HEK293T (cell line): ENCODE measurements at places on chromosomes 12 and 14.

GRCh38 chr12:110937104-110937641 is 16.8 kb upstream of the MYL2 start:
- peak; percentile 80 for DNase-seq

- DNase-seq = no peak
These were observed 5.4 kb upstream of the KRT72 start for GRCh38 chr12:52606581-52607218.

DNA sequence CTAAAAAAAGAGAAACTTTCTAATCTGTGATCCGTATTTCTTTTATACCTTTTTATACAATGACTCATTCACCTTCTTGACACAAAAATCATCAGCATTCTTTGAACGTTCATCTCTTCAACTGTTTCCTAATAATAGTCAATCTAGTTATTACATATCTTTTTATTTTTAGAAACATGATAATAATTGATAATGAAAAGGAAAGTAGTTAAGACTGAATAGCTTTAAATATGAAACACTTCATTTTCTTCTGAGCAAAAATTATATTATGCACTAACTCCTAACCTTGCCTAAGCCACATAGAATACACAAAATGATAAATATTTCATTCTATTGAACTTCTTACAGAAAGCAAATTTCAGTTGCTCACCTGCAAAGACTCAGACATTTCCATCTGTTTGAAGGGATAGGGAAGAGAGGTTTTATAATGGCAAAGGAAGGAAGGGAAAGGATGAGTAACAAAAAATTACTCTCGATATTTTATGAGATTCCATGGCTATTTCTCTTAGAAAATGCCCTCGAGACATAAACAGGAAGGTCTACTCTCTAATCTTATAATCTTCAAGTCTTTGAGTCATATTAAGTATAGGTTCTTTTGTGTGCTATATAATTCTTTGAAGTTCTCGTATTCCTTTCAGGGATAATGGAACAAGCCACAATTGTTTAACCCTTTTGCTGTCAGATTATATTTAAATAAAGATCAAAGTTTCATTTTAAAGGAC is 7.5 kb upstream of the KLHL42 start:
- no peak for DNase-seq

DNA sequence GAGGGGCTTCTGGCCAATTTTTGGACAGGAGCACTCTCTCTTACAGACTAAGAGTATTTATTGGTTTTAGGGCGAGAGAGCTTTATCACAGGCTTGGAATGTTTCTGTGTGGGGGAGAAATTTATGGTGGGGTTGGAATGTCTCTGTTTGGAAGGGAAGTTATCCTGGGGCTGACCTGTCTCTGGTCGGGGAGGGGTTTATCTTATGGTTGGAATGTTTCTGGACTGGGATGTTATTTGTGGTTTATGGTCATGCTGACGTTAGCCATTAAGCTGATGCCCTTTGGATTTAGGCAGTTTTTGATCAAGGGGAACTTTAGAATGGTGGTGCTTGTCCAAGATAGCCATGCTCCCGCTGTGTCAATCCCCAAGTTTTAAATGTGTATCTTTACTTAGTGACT is 614.8 kb downstream of the DIO2 start:
- DNase-seq = no peak

DNA sequence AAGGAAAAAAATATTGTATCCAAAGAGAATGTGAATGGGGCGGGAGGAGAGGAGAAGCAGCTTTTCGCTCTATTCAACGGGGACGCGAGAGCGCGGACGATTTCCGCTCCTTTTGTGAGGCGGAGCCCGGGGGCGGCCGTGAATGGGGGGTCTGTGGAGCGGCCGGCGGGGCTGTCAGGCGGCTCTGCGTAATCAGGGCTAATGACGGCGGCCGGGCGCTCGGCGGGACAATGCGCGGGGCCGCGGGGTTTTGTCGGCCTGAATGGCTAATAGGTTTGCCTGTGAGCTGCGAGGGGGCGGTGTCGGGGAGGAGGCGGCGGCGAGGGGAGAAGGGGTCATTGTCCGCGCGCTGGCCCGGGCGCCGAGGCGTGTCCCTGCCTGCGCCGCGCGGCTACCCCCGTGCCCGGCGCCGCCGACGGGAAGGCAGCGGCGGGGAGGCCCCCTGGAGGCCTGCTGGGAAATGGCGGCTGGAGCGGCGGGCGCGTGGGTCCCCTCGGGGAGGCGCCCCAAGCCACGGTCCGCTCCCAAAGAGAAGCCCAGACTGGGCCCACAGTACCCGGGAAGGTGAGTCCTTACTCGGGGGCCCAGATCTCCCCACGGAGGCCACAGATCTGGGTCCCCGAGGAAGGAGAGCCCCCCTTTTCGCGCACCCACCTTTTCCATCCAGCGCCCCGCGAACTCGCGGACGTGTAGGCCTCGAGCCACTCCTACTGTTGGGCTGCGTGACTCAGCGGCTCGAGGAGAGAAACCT is 6.0 kb downstream of the SIX6 start:
- peak; percentile 74 for DNase-seq

GRCh38 chr12:103020839-103021238 is 63.4 kb downstream of the ASCL1 start:
- no peak for DNase-seq

DNA sequence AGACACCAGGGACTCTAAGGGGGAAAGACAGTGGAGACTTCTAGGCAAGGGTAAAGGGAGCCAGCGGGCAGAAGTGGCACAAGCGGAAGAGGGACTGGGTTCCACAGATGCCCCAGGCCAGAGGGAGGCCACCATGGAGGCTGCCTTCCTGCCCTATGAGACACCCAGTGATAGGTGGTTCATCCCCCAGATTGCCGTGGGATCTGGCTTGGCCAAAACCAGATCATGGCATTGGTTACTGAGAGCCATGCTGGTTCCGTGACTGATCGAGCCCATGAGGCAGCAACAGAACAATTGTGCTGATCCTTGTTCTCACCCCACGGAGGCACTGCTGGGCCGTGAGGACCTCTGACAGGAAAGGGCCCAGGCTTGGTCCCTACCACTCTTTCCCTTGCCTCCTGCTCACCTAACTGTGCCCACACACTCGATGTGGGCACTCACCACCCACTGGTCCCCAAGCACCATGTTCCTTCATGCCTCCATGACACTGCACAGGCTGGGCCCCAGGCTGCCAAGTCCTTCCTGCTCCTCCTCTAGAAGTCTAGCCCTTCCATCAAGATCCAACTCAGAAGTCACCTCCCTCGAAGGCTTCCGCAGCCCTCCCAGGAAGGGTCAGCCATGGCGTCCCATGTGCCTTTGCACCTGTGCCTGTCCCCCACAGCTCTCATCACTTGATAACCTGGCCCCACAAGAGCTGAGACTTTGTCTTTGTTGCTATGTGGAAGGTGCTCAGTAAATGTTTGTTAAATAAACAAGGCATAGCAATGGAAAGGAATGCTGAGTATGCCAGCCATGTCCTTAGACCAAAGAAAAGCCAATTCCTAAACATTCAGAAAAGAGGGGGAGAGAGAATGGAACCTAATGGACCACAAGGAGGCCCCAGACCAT is 7.3 kb downstream of the KRT79 start:
- DNase-seq = no peak

DNA sequence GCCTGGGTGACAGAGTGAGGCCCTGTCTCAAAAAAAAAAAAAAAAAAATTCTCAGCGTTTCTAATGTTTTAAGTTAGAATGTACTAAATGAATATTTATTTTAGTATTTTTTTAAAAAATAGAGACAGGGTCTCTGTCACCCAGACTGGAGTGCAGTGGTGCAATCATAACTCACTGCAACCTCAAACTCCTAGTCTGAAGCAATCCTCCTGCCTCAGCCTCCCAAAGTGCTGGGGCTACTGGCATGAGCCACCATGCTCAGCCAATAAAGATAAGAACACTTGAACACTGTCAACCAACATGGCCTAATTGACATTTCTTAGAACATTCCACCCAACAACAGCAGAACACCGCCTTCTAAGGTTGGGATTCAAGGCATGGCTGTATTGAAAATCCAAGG is 5.1 kb upstream of the DYNC1H1 start:
- DNase-seq = no peak

- DNase-seq = no peak
These were observed 322.1 kb upstream of the ATP2B1 start for GRCh38 chr12:90030726-90031125.

GRCh38 chr14:70879448-70879847 is 27.8 kb upstream of the PCNX1 start:
- no peak for DNase-seq

DNA sequence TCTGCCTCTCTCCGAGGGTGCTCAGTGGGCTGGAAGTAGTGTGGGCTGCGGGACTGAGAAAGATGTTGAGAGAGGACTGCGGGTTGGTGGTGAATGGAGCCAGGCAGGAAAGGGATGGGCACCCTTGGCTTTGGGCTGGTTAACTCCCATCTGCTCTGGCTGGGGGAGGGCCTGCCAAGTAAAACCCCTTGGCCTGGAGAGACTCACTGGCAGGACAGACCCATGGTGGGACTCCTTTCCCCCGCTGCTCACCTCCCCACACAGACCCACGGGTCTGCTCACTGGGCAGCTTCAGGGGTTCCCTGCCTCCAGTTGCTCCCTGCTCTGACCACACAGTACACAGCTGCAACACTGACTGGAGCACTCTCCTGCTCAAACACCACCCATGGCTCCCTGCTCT is 54.1 kb downstream of the KRT80 start:
- DNase-seq = no peak

DNA sequence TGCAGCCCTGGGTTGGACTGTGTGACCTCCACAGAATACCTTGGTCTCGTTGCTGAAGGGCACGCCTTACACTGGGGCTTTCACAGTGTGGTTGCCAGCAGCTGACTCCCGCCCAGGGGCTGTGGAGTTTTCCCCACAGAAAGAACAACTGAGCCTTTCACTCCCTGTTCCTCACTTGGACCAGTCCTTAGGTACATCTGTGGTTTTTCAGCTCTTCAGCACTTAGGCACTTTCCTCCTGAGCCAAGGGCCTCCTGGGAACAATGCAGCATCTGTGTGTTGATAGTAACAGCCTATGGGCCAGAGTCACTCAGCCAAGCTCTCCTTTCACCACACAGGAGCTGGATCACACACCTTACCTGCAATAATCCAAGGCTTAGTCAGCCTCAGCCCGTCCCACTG is 25.0 kb downstream of the ERP27 start:
- no peak for DNase-seq

GRCh38 chr12:90069711-90070110 is 361.1 kb upstream of the ATP2B1 start:
- DNase-seq = no peak

GRCh38 chr12:122368361-122369073 is 54.0 kb downstream of the CLIP1 start:
- DNase-seq = peak; percentile 39

GRCh38 chr12:91441246-91441645 is 258.6 kb upstream of the DCN start:
- no peak for DNase-seq
